Pulmonary artery endothelial cell (primary cell): ENCODE measurements at places on chromosomes 3 and 15. TPM values are rescaled to one million over a fixed set of nuclear protein-coding genes. Genes with fewer than 3 reads are reported as not detected.

- no peak for DNase-seq
These were observed 150.3 kb upstream of the NR2F2 start for GRCh38 chr15:96180087-96180748.

- no peak for DNase-seq
These were observed 155.9 kb downstream of the MEIS2 start for GRCh38 chr15:36944442-36944841.

GRCh38 chr3:17771177-17772017, 29.0 kb upstream of the TBC1D5 start:
- no peak for DNase-seq

DNA sequence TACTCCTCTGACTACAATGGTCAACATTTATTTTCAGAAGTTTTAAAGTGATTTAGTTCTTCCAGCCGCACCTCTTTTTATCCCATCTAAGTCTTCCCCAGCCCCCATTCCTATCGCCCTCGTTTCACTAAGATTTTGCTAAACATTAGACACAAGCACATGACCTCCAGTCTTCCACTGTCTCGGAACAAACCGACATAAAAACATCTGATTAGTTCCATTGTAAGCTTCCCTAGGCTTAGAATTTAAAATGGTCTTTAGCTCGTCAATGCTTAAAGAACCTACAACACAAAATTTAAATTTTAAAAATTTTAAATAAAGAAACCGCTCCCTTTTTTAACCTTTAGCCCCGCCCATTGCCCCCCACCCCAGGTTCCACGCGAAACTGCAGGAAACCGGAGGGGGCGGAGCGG, 284 bp upstream of the TSC22D2 start:
- DNase-seq, result no peak

- no peak for DNase-seq
These were observed 221.3 kb downstream of the OPA1 start for GRCh38 chr3:193814166-193814892.

The GOLGA8Q gene
- total RNA-seq, result 0.32 and 0.59 TPM in 2 replicates
